ENCODE measurements at places on chromosomes 12 and 14.

- DNase-seq, result no peak
Observed at GRCh38 chr14:100891501-100892445, 11.7 kb downstream of the RTL1 start.

GRCh38 chr12:5177731-5178130, 134.1 kb downstream of the KCNA5 start:
- DNase-seq, result no peak

DNA sequence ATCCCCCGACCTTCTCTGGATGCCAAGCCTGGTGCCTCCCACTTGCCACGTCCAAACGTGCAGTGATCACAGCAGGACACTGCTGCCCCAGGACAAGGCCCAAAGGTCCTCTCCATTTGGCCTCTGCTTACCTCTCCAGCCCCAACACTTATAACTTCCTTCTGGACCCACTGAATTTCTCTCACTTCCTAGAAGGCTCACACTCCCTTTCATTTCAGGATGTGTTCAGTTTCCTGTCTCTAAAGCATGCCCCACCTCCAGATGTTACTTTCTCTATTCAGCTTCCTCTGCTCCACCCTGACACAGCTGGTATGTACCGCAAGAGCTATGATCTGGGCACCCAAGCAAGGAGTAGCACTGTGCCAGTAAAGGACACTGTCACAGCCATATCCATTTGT, 33.0 kb downstream of the CDKL1 start:
- DNase-seq, result no peak

GRCh38 chr12:98973395-98973794, 328.3 kb downstream of the APAF1 start:
- peak; percentile 59 for DNase-seq

GRCh38 chr12:125208942-125209341, 143.7 kb downstream of the AACS start:
- DNase-seq, result no peak
